ENCODE measurements at places on chromosomes 11 and 22.

GRCh38 chr22:30266445-30267381, at the start of gene OSM:
TSS of gene OSM (minus strand) at chr22:30266851. CDS start at chr22:30266799, 52 bp downstream.
- peak; percentile 41 for DNase-seq

GRCh38 chr22:44143579-44143978, 37.1 kb upstream of the PARVG start:
- no peak for DNase-seq

GRCh38 chr11:1751999-1752906, 1.9 kb upstream of the IFITM10 start:
- DNase-seq, result no peak

GRCh38 chr11:124930799-124931198, 5.0 kb downstream of the HEPACAM start:
- DNase-seq, result no peak

DNA sequence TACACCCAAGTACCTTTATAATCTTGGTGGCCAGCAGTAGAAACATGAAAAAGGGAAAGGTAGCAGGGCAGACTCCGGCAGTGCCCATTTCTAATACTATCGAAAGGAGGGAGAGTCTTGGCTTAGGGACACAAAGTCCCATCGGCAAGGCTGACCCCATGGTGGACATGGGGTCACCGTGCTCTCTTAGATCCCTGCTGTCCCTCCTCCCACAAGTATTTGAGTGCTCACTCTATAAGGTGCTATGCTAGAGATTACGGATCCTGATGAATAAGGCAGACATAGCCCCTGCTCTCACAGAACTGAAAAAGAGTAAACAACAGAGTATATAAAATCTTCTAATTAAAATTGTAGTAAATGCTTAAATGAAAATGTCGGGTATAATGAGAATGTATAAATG, 172.4 kb upstream of the PITPNB start:
- DNase-seq, result no peak

GRCh38 chr11:33651555-33651954, 49.1 kb downstream of the C11orf91 start:
- DNase-seq, result no peak

GRCh38 chr11:122617926-122618325, 37.6 kb upstream of the UBASH3B start:
- no peak for DNase-seq

All from stimulated activated CD8-positive, alpha-beta memory T cell treated with anti-CD3 and anti-CD28 coated beads, Interleukin-15, amount 100 ng/mL, for 1 hour (primary cell).